ENCODE measurements at places on chromosomes 2 and 18. TPM values are rescaled to one million over a fixed set of nuclear protein-coding genes. Genes with fewer than 3 reads are reported as not detected.

The WDR33 gene
- total RNA-seq: 169 TPM

The MAP3K19 gene
- 1.6 TPM for total RNA-seq

The TM4SF20 gene
- not detected for total RNA-seq

The IFIH1 gene
- total RNA-seq: 2.2 TPM

The COLEC12 gene
- total RNA-seq: 5.0 TPM

The CELF4 gene
- 62.9 TPM for total RNA-seq

The GATA6 gene
- total RNA-seq: not detected

The MYL12B gene
- total RNA-seq: 143 TPM

The MCEE gene
- 16.9 TPM for total RNA-seq

The DSG4 gene
- total RNA-seq: not detected

The NTSR2 gene
- total RNA-seq: not detected

The CTLA4 gene
- not detected for total RNA-seq

The DRC1 gene
- total RNA-seq: 2.2 TPM

The RBKS gene
- total RNA-seq: 2.5 TPM

The TMEM37 gene
- total RNA-seq: not detected

The ITPRID2 gene
- total RNA-seq: 47.6 TPM

The ACADL gene
- total RNA-seq: 11.0 TPM

The SSB gene
- 85.1 TPM for total RNA-seq

The IL1F10 gene
- total RNA-seq: not detected

The CYP26B1 gene
- 3.4 TPM for total RNA-seq

The CYS1 gene
- total RNA-seq: not detected

The NEU4 gene
- total RNA-seq: 0.63 TPM

Data from parietal lobe (tissue), 2 donors.